Sigmoid colon (tissue), 7 donors: ENCODE measurements at places on chromosomes 1 and 21. TPM values are rescaled to one million over a fixed set of nuclear protein-coding genes. Genes with fewer than 3 reads are reported as not detected.

GRCh38 chr1:11134251-11134897 is 34.7 kb upstream of the EXOSC10 start:
- H3K36me3 ChIP-seq = peaks cover 46% of the 10 kb centered on the region
- H3K4me3 ChIP-seq = no peak overlapping the region
- H3K4me1 ChIP-seq = peaks cover 17% of the 10 kb centered on the region
- no peak for DNase-seq

DNA sequence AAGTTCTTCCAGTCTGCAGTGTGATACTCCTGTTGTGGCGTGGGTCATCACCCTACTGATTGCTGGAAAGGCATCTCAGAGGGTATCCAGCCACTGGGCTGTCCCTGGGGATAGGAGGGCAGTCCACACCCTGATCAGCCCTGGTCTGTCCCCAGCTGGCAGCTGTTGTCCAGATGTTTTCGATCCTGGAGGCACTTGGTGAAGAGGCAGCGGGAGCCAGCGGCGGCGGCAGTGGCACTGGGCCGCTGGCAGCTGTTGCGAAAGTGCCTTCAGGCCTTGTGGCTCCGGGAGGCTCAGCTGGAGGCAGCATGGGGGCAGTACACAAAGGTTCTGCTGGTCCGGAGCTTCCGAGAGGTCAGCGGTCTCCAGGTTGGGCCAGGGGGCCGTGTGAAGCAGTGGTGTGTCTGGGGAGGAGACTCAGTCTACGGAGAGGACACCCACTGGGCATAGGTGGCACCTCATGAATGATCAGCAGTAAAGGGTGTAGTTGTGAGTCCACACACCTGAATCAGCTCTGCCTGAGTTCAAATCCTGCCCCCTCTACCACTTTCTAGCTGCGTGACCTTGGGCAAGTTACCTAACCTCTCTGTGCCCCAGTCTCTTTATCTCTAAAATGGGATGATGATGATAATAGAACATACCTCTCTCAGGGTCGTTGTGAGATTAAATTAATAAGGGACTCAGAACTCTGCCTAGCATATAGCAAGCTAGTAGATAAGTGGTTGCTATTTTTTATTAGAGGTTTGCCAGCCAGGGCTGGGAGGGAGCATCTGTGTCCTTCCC is 6.1 kb downstream of the C1orf167 start:
- H3K27me3 ChIP-seq = no peaks in the 10 kb centered on the region
- H3K36me3 ChIP-seq = no peaks in the 10 kb centered on the region
- no peak overlapping the region for H3K27ac ChIP-seq
- no peak for DNase-seq
- no peak overlapping the region for H3K4me3 ChIP-seq
- no peaks in the 10 kb centered on the region for H3K4me1 ChIP-seq

Gene CD2
- 0.36 TPM for total RNA-seq

GRCh38 chr1:169586395-169587255 is at the start of gene F5:
TSS of gene F5 (minus strand) at chr1:169586481. CDS start at chr1:169586386, 95 bp downstream.
- no peaks in the 10 kb centered on the region for H3K27me3 ChIP-seq
- H3K4me3 ChIP-seq = peak within 1 kb of the TSS; percentile 3
- peak; percentile 76 for DNase-seq
- H3K27ac ChIP-seq = no peak within 1 kb of the TSS
- H3K4me1 ChIP-seq = peaks cover 12% of the 10 kb centered on the region
- no peaks in the 10 kb centered on the region for H3K36me3 ChIP-seq

- peaks cover 33% of the 10 kb centered on the region for H3K4me1 ChIP-seq
- no peak overlapping the region for H3K4me3 ChIP-seq
- peak overlapping the region; percentile 97 for H3K27ac ChIP-seq
- no peaks in the 10 kb centered on the region for H3K27me3 ChIP-seq
- no peak for DNase-seq
Observed at GRCh38 chr1:30803562-30803961, 46.0 kb upstream of the LAPTM5 start.

DNA sequence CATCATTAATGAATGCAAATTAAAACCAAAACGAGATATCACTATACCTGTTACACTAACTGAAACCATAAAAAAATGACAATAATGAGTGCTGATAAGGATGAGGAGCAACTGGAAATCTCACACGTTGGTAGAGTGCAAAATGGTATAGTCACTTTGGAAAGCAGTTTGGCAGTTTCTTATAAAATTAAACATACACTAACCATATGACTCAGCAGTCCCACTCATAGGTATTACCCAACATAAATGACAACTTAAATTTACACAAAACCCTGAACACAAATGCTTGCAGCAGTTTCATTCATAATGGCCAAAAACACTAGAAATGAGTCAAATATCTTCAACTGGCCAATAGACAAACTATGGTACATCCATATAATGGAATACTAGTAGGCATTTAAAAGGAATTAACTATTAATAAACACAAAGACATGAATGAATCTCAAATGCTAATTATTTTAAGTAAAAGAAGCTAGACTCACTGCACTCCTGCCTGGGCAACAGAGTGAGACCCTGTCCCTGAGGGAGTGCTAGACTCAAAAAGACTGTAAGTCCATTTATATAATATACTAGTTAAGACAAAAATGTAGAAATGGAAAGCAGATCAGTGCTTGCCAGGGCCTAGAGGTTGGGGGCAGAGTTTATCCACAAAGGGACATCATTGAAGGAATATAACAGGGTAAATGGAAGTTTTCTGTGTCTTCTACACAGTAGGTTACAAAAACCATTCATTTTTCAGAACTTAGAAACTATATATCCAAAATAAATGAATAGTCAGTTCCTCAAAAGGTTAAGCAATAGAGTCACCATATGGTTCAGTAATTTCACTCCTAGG is 77.4 kb downstream of the EIF4G3 start:
- DNase-seq = no peak
- no peak overlapping the region for H3K4me3 ChIP-seq
- no peaks in the 10 kb centered on the region for H3K4me1 ChIP-seq
- no peaks in the 10 kb centered on the region for H3K36me3 ChIP-seq

Gene ETNK2
- total RNA-seq = 6.8 TPM

- H3K27ac ChIP-seq = peak overlapping the region; percentile 32
- no peaks in the 10 kb centered on the region for H3K27me3 ChIP-seq
- H3K4me3 ChIP-seq = no peak overlapping the region
- H3K4me1 ChIP-seq = peaks cover 15% of the 10 kb centered on the region
- DNase-seq = no peak
Observed at GRCh38 chr1:219126377-219126776, 47.3 kb upstream of the LYPLAL1 start.

- no peaks in the 10 kb centered on the region for H3K4me1 ChIP-seq
- DNase-seq = no peak
- no peak overlapping the region for H3K27ac ChIP-seq
- H3K4me3 ChIP-seq = no peak overlapping the region
- no peaks in the 10 kb centered on the region for H3K36me3 ChIP-seq
Observed at GRCh38 chr1:12102066-12102465, 39.0 kb downstream of the TNFRSF8 start.

Gene IGSF21
- 2.2 TPM for total RNA-seq
